Stimulated activated CD8-positive, alpha-beta memory T cell treated with anti-CD3 and anti-CD28 coated beads, Interleukin-7, amount 100 ng/mL, for 24 hours (primary cell): ENCODE measurements at places on chromosomes 6 and 20.

- DNase-seq, result no peak
Observed at GRCh38 chr6:12422848-12423247, 132.7 kb downstream of the EDN1 start.

DNA sequence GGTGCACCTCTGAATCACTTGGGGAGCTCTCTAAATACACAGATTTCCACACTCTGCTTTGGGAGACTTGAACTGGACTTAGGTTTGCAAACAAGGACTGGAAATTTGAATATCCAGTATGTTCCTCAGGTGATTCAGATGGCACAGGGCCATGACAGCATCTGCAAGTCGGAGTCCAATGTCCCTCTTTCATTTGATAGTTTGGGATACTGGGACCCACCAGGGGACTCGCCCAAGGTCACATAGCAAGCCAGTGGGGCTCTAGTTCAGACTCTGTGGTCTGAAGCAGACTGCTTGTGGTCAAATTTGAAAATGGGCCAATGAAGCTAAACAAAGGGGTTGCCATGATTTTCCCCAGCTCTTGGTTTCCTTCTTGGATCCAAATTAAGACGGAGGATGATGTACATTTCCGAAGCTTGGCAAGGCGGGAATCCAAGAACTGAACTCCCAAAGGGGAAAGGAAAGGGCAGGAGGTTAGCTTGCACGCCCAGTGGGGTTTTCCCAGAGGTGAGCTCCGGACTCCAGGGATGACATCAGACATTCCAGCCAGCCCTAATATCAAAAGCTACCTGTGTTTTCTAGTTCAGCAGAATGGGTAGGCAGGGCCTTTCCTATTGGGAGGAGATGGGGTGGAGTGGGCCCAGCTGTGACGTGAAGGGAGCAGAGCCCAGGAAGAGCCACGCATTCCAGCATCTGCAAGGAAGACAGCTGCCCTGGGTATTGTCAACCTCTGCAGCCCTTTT, 3.4 kb upstream of the SYS1 start:
- no peak for DNase-seq

GRCh38 chr20:38114353-38114791, 50.7 kb downstream of the TGM2 start:
- DNase-seq, result no peak

DNA sequence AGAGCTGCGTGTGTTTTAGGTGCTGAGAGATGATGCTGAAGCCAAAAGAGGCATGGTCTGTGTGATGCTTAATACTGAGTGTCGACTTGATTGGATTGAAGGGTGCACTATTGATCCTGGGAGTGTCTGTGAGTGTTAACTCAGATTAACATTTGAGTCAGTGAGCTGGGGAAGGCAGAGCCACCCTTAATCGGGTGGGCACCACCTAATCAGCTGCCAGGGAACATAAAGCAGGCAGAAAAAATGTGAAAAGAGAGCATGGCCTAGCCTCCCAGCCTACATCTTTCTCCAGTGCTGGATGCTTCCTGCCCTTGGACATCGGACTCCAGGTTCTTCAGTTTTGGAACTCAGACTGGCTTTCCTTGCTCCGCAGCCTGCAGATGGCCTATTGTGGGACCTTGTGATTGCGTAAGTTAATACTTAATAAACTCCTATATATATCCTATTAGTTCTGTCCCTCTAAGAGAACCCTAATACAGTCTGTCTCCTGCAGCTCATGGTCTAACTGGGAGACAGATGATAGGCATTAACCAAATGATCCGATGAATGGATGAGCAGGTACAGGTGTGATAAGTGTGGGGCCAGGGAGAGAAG, 91.6 kb downstream of the TFAP2C start:
- no peak for DNase-seq

- DNase-seq, result no peak
Observed at GRCh38 chr6:144528743-144529425, 243.7 kb downstream of the UTRN start.

DNA sequence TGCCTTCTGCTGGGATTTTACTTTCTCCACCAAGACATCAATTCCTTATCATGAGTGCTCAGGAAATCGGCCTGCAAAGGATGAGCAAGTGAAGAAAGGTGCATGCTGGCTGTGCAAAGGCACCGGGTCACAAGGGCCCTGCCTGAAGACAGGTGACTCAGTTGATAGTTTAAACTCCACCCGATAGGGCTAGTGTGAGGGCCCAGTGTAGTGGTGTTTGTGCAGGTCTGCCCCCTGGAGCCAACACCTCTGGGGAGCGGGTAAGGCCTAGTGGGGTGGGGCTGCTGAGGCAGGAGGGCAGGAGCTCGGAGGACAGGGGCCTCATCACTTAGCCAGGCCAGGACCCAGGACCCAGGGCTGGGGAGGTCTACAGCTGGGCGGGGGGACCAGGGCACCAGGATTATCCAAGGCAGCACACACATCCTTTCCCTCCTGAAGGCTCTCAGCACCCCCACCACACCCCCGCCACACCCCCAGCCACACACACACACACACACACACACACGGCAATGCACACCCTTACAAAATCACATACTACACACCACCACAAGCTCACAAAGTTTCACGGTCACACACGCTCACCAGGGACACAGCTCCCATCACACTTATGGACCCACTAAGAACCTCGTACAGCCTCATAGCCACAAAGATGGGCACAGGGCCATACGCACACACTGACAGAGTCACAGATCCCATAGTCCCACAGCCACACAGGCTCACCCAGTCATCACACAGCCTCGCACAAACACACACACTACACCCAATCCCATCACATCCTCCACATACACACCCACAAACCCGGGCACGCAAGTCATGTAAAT, 75.4 kb downstream of the GRM4 start:
- no peak for DNase-seq

DNA sequence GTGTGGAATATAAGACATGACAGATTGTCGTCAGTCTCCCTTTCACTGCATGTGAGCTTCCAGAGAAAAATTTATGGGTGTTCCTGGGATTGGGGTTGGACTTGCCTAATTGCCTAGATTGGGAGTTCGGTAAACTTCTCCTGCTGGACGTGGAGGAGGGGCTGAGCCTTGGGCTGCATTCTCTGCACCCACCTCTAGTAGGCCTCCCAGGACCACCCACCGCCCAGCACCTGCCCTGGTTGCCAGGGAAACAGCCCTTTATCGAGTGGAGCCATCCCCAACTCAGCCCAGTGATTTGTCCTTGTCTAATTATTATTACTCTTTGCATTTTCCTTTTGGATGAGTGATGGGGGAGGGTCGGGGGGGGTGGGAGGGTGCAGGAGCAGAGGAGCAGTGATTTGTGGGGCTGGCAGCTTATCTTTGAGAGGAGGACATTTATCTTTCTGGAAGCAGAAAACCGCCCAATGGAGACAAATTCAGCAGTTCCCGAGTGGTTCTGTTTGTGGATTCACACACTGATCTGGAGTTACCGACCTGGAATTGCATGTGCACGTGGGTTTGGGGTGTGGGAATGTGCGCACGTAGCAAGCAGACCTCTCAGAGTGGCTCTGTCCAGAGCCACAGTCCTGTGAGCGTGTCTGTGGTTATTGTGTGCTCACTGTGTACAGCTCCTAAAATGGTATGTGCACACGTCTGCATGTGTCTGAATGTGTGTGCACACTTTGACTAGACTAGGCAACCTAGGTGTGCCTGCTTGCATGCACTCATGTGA, 104.5 kb downstream of the DHX35 start:
- no peak for DNase-seq

- DNase-seq, result no peak
Observed at GRCh38 chr20:43680981-43681380, 14.1 kb downstream of the MYBL2 start.

DNA sequence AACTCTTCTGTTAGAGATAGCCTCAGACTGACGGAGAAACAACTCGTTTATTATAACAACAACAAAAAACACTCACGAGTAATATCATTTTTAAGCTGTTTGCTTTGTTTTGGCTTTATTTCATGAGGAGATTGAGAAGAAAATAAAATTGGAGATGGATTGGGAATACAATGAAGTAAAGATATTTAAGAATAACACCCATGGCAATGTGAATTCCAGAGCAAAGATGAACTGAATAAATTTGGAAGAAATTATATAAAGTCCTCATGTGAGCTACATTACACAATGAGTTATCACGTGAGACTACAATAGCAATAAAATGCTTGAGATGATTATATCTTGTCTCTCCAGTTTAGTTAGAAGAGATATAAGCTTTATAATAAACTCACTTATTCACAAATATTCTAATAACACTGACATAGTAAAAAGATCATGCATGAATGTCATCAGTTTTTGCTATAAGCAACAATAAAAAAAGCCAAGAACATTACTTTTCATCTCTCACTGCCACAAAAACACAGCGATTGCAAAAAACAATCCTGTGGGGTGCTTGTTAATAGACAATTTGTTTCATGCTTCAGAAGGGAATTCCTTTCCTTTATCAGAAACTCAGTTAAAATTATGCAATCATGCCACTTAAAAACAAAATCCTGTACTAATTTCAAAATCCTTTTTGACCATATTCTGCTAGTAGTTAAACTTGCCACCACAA, 696.7 kb upstream of the MARCKS start:
- DNase-seq, result no peak

- no peak for DNase-seq
Observed at GRCh38 chr20:21134883-21135493, 9.1 kb downstream of the KIZ start.

GRCh38 chr20:61436283-61436666, 184.2 kb downstream of the CDH4 start:
- no peak for DNase-seq

- DNase-seq, result no peak
Observed at GRCh38 chr20:8094850-8095249, 37.2 kb upstream of the PLCB1 start.

- no peak for DNase-seq
Observed at GRCh38 chr6:44133003-44133931, 5.9 kb downstream of the TMEM63B start.

GRCh38 chr20:20992686-20993360, 113.3 kb downstream of the LINC00237 start:
- DNase-seq, result no peak

GRCh38 chr6:154548130-154548830, 37.8 kb upstream of the CNKSR3 start:
- DNase-seq, result no peak

DNA sequence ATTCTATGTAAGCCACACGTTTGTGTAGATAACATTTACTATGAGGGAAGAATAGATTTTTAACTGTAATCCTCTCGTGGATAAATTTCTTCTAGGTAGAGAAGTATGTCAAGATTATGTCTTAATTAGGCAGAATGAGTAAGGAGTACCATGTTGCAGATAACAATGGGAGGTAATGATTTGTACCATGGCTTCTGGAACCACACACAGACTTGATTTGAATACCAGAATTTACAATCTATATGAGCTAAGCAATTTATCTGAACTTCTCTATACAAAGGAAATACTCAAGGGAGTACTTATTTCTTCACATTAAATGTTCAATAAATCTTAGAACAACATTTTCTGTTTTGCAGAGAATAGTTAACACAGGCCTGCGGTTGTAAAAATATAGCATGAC, 51.5 kb downstream of the RPS12 start:
- no peak for DNase-seq

DNA sequence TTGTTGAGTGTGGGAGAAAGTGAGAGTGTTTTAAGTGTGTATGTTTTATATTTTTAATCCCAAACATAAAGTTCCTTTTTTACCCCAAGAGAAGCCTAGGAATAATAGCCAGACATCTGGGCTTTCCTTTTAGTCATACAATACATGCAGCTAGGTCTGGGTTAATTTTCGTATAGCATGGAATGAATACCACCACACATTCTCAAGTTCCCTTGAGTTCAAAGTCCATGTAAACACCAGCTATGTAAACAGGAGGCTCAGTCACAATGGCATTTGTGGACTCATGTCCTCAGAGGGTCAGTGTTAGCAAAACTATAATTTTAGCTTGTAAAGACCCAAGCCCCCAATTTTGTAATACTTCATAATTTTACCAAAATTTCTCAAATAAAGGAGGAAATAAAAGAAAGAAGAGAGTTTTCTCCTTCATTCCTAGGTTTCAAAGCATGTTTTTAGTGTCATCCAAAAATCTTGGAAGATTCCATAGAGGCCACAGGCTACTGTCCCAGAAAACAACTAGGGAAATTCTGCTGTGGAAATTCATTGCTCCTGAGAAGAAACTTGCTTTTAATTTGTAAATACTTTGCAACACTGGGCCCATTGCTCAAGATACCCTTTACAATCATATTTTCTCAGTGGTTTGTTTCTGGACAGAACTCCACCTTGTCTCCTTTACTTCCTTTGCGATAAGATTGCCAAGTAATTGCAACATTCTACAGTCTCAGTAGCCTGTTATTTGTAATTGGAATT, 671.2 kb downstream of the COL12A1 start:
- DNase-seq, result no peak

- no peak for DNase-seq
Observed at GRCh38 chr6:31620586-31621319, at the start of gene PRRC2A. Gene PRRC2A, plus strand, starts transcription at chr6:31620715. Its CDS starts 2,075 bp downstream, at chr6:31622790.

- no peak for DNase-seq
Observed at GRCh38 chr6:163733061-163733460, 318.5 kb downstream of the QKI start.

- DNase-seq, result no peak
Observed at GRCh38 chr6:1802491-1803395, 193.0 kb downstream of the FOXC1 start.

- no peak for DNase-seq
Observed at GRCh38 chr20:11993886-11994461, 76.3 kb downstream of the BTBD3 start.

GRCh38 chr20:9338101-9338500, 176.3 kb upstream of the LAMP5 start:
- no peak for DNase-seq

- DNase-seq, result no peak
Observed at GRCh38 chr20:17965042-17965697, 3.4 kb downstream of the SNX5 start.

- no peak for DNase-seq
Observed at GRCh38 chr20:18513208-18513607, 5.5 kb downstream of the SEC23B start.

GRCh38 chr6:156406099-156406498, 371.1 kb upstream of the ARID1B start:
- no peak for DNase-seq

- DNase-seq, result no peak
Observed at GRCh38 chr20:8118760-8119159, 13.3 kb upstream of the PLCB1 start.

DNA sequence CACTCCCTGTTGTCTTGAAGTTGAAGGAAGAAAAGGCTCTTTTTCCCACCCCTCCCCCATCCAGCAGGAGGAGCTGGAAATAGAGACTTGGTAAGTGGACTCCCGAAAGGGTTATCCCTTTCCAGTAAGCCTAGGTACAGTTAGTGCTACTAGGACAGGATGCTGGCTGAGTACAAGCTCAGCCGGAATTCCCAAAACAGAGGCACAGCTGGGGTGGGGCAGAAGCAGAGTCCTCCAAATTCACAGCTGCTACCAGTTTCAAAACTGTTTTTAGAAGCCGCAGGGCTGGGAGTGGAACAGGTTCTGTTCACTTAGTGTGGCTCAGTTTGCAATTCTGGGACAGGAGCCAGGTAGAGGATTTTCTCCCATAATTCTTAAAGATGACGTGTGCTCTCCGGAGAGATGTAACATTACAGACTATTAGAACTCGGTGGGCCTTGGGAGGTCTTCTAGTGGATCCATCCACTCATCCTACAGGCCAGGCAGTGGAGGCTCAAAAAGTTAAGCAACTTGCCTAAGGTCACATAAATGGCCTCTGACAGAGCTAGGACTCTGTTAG, 19.0 kb upstream of the UTRN start:
- DNase-seq, result no peak
